ENCODE measurements at places on chromosomes 4 and X.

DNA sequence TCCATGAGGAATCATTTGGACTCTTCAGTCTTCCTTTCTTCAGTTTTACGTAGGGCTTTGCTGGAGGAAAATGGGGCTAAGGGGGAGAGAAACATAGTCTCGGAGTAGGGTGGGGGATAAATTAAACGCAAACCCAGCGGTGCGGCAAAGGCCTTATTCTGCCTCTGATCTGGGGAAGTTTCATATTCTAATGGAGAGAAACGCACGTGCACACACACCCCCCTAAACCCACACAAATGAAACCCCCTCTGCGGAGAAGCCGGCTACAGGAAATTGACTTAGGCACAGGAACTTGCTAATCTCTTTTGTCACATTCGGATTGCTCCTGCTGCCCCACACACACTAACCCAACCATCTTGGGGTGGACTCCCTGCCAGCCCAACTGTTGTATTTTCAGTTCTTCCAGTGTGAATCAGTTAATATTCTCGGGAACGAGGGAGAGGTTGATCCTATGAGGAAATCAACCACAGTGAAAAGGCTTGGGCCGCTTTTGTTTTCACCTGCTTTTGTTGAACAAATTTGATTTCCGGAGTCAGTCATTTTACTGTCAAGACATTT is at the start of gene RHOH:
TSS of gene RHOH (plus strand) at position 308 of the 558 bp plus-strand sequence. CDS start 46,356 bp downstream, outside the sequence.
- DNase-seq, result peak; percentile 41

- no peak for DNase-seq
Measured at GRCh38 chr4:6662591-6662990, 22.1 kb downstream of the MRFAP1 start.

- DNase-seq, result no peak
Measured at GRCh38 chr4:79852305-79852730, 220.7 kb downstream of the ANTXR2 start.

DNA sequence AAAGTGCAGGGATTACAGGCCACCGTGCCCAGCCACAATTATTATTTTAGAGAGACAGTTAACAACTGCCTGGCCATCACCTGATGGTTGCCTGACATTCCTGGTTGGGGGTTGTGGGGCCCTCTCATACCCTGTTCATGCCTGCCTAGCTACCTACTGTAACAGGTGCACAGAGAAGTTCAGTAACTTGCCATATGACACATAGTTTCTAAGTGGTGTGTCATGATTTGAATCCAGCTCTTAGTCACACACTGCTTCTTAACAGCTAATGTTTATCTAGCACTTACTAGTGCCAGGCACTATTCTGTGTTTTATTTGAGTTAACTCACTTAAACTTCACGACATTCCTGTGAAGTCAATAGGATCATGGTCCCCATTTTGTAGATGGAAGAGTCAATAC is 122.7 kb upstream of the JADE1 start:
- no peak for DNase-seq

DNA sequence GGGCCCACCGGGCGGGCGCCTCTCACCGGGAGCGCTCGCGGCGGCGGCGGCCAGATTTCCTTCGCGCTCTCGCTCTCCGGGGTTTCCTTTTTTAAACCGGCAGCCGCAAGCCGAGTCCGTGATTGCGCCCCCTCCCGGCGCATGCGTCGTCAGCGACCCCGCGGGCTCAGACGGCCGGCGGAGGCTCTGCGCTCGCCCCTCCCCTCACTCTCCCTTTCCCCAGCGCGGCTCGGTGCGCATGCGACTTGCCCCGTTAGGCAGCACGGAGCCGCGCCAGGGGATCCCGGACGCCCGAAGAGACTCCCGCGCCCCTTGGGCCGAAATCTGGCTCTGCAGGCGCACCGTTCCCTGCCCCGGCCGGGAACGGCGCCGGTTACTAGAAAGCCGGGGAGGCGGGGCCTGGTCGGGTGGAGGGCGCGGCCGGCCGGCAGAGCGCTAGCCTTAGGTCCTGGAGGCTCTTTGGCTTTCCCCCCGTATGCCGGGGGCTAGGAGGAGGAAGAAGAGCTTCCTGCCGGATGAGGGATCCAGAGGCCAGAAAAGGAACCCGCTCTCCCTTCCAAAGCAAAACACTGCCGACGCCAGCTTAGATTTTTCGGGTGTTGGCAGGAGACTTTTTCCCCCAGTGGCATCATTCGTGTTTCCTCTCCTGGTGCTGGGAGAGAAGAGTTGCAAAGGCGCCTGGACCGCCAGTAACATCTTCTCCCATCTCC is at the start of gene CLOCK:
TSS of gene CLOCK (minus strand) at position 154 of the 710 bp plus-strand sequence. CDS start 64,124 bp downstream, outside the sequence.
- DNase-seq, result peak; percentile 84

DNA sequence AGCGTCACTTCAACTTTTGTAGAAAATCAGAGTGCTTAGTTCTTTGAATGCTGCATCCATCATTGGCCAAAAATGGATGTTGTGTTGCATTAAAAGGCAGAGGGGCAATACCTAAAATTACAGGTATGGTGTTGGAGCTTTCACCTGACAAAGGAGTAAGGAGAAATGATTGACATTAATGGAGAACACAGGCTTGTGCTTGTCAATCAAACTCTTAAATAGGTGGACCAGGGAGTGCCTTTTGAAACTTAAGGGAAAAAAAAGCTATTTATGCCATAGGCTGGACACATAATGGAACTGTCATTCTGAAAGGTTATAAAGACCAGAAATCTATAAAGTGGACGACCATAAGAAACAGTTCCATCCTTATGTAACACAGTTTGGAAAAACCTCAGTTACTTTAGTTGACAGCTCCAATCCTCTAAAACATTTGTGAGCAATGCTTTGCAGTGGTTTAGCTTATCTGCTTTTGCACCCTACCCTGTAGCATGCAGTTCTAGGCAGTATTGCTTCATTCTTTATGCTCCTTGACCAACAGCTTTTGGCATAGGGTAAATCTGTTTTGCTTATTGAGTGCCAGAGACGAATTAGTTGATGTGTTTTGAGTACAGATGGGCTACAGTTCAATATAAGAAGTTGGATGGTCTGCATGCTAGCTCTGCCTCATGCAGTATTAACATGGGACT is 2.4 kb downstream of the HADH start:
- DNase-seq, result no peak

GRCh38 chr4:99202536-99202935 is 16.5 kb downstream of the ADH6 start:
- no peak for DNase-seq

GRCh38 chr4:39365360-39365759 is 802 bp downstream of the RFC1 start:
- DNase-seq, result no peak

DNA sequence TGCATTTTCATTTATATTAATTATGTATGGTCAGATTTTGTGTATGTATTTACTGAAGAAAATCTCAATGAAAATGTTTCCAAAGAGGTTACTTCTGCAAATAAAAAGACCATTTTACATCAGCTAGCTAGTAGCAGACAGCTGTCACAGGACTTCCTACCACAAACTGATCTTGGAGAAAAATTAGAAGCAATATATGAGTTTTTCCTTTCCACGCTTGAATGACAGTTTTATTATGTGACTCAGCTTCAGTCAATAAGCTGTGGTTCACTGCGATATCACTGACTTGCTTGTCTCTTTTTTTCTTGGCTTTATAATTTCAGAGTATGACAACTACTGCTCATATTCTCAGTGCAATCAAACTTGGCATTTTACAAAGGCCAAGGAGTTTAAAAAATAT is 787.4 kb upstream of the GALNTL6 start:
- DNase-seq, result no peak

DNA sequence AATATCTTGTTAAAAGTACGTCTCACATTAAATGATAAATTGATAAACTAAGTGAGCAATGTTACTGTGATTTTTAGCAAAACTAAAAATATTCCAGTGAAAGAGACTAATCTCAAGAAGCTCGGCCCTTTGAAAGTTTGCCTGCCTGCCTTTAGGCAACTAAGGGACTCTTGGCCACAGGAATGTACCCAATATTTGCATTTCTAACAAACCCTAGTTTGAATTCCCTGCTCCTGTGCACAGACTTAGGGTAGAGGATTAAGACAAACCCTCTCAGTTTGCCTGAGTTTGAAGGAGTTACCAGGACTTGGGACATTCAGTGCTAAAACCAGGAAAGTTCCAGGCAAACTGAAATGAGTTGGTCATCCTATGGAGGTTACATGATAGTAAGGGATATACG is 157.1 kb downstream of the SCFD2 start:
- no peak for DNase-seq

DNA sequence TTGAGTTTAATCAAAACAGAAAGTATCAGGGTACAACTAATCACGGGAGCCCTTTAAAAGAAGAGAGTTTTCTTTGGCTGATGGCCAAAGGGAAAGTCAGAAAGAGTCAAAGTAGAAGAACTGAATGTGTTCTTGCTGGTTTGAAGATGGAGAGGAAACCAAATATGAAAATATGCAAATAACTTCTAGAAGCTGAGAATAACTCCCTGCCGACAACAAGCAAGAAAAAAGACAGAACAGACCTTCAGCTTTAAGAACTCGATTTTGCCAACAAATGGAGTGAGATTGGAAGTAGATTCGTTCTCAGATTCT is 903.8 kb downstream of the STIM2 start:
- no peak for DNase-seq

- DNase-seq, result no peak
Measured at GRCh38 chr4:17812125-17812524, 1.3 kb downstream of the NCAPG start.

DNA sequence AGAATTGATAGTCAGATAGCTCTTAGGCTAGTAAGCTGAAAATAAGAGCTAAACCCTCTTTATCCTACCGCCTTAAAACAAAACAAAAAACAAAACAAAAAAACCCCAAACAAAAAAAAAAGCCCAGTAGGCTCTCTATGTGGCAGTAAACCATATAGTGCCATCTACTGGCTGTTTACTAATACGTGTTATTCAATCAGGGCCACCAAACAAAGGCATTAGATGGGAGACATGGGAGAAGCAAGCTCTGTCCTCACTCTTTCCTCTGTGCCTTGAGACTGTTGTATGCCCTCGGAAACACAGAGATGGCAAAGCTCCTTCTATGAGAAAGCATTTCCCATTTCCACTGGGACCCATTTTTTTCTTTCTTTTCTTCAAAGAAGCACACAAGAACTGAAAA is 148.8 kb upstream of the MID1 start:
- peak; percentile 6 for DNase-seq

- no peak for DNase-seq
Measured at GRCh38 chr4:183348706-183349659, 26.8 kb upstream of the CLDN24 start.

DNA sequence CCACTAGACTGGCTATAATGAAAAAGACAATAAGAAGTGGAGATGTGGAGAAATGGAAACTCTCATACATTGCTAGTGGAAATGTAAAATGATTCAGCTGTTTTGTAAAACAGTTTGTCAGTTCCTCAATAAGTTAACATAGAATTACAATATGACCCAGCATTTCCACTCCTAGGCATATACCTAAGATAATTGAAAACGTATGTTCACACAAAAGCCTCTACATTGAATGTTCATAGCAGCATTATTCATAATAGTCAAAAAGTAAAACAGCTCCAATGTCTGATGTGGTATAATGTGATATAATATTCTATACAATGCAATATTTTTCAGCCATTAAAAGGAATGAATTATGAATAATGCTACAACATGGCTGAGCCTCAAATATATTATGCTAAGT is 10.2 kb downstream of the EDA start:
- DNase-seq, result no peak

DNA sequence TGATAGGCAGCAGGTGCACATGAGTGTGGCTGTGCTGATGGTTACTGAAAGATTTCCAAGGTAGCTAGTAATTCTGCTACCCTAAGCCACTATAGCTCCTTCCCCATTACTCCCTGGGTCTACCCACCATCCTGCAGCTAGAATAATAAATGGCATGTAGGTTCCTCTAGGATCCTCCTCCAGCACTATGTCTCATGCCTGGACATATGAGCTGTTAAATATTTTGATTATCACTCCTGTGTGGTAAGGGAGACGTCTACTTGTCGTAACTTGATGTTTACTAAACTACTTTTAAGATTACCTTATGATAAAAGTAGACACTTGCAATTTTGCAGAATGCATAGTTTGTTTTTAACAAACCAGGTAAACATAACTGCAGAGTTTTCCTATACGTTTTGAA is 35.5 kb downstream of the TET2 start:
- DNase-seq, result no peak

GRCh38 chr4:1579001-1579900 is 104.9 kb downstream of the FAM53A start:
- peak; percentile 83 for DNase-seq

DNA sequence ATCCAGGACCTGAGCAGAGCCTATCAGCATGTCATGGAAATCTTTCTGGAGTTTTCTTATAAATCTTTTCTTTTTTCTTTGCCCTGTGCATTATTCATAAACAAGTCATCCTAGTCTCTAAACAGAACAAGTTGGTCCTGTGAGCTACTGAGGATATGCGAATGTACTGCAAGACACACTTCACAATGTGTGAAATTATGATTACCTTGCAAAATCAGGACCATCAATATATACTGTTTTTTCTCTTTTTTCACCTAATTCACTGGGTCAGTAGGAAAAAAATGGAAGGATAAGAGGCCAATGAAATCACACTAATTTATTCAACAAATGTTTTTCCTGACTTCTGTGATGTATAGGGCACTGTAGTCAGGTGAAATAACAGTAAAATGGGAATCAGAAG is 14.4 kb upstream of the SORBS2 start:
- no peak for DNase-seq

DNA sequence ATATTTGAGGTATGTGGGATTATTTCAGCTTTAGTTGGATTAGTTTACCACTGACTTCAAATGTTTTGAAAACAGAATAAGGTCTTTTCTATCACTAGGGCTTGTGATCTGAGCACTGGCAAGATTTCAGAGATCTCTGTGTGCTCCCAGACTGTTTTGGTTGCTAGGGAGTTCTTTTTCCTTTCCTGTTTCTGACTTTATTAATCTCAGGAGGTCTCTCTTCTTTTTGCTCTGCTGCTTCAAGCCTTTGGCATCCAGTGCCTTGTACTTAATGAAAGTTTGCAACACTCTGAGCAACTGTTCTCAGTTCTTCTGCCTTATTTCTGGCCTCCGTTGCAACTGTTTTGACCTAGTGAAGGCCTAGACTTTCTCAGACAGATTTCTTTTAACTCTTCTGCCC is 32.1 kb upstream of the PAQR3 start:
- no peak for DNase-seq

DNA sequence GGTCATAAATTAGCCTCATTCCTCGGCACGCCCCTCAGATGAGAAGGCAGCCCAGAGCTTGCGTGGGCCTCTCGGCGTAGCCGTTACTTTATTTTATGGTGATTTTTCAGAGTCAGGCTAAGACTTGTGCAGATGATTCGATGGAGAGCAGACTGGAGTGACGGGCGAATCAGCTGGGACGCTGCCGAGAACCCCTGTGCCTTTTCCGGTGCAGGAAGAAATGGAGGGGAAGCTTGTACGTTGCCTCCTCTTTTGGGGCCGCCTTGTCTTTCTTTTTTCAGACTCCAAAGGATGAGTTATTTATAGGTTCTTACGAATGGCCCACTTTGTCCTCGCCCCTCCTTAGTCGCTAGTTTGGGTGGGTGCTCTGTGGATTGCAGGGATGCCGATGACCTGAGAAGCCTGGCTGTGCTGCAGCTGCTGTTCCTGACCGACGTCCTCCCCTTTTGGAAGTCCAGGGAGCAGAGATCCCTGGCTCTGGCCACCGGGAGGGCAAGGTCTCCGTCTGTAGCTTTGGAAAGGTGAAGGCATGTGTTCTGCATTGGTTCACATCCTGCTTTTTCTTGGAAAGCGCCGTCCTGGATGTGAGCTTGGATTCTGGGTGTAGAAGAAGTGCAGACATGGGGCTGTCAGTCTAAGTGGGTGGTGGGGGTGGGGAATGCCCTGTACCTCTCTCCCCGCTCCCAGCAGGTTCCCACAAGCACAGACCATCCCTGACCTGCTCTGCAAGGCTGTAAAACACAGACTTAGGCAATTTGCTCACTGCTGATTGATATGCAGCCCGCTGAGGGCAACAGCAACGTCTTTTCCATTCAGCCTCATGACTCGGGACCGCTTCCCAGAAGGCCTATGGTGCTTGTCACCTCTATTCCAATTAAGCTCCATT is 9.3 kb downstream of the SORCS2 start:
- DNase-seq, result no peak
